ENCODE measurements at places on chromosomes 12 and 14.

- no peak for DNase-seq
Observed at GRCh38 chr12:95731519-95731958, 59.0 kb downstream of the NTN4 start.

DNA sequence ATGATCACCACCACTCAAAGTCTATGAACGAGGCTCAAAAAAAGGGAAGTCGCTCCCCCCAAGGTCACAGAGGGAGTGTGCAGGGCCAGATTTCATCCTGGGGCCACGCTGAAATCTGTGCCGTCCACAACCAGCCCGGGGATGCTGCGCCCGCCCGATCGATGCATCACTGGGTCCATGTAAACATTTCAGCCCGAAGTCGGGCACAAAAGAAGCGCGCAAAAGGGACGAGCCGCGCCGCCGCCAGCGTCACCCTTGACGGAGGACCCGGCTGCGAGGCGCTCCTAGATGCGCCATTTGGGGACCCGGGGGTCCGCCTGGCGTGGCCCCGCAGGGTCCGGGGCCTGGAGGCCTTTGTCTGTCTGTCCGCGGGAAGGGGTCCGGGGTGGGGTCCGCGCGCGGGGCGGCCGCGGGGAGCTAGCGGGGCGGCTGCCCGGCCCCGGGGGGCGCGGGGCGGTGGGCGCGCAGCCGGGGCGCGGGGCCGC lies 503 bp downstream of the FBXO21 start:
- DNase-seq, result no peak

DNA sequence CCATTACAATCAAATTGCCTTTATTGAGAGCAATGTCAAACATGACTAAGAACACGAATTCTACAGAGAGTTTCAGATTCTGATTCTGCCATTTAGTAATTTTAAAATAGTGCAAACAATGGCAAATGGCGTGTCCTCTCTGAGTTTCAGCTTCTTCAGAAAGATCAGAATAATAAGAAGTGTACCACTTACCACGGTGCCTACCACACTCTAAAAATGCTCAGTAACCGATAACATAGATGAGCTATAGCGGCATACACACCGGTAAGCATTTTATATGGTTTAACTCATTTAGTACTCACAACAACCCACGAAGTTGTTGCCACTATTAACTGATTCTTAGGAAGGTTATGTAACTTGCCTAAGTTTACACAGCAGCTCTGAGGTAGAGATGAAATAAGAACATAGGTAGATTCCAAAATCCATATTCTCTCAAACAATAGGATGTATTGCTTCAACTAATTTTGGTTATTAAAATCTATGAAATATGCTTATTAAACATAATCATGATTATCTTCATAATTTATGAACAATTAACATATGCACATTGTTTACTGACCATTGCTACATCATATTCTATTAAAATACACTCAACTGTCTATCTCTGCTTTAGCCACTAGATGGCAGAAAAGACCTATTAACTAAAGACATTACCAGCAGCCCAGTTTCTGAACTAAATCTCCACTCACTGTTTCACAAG lies 38.3 kb downstream of the SLC6A15 start:
- DNase-seq, result no peak

DNA sequence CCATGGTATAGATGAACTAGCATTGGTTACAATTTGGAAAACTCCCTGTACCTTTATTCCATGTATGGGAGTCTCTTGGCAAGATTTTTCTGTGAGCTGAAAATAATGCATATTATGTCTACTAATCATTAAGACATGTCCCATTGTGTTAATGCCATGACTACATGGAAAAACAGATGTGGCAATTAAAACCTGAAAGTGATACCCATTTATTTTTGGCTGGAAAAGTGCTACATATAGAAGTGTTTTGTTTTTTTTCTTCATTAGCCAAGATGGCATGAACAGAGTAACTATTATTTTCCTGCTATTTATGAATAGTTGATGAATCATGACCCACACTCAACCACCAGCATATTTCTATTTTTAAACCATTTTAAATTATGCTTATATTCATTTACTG lies 58.2 kb downstream of the ALG10B start:
- DNase-seq, result no peak

- no peak for DNase-seq
Observed at GRCh38 chr14:81465507-81466228, 65.5 kb upstream of the STON2 start.

DNA sequence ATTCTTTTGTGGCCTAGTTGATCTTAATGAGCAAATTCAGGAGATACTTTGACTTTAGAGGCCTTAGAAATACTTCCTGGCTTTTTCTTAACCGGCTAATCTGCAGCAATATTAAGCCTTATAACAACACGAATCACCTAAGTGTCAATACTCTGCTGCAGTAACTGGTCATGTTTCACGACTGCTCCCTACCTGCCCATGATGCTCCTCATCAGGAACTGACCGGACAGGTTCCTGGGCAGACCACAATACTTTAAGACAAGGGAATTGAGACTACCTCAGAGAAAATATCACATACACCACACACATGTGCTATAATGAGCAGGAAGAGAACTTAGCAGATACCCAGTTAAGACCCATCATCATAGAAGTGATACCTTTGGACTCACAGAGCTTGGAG lies 211.9 kb upstream of the BMP4 start:
- DNase-seq, result no peak
